ENCODE measurements at places on chromosomes 1 and 21.

- no peak for DNase-seq
Observed at GRCh38 chr1:26581287-26581651, 51.7 kb downstream of the RPS6KA1 start.

- no peak for DNase-seq
Observed at GRCh38 chr21:31879241-31879650, 6.4 kb downstream of the HUNK start.

GRCh38 chr1:30229960-30230359 is 493.4 kb downstream of the MATN1 start:
- DNase-seq = no peak

DNA sequence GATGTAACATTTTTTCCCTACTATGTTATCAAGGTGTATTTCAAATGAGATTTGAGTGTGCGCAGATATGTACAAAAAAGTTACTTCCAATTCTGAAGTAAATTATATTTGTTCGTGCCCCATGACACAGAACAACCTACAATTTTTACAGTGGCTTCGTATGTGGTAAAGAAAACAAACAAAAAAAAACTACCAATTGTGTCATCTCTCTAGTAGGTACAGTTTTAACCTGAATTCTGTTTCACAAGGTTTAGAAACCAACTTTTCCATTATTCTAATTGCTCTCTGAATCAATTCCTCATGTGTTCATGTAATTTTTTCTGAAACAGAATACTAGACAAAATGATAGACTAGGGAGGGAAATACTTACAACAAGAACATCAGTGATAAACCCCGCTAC is 7.4 kb downstream of the SCAF4 start:
- no peak for DNase-seq

DNA sequence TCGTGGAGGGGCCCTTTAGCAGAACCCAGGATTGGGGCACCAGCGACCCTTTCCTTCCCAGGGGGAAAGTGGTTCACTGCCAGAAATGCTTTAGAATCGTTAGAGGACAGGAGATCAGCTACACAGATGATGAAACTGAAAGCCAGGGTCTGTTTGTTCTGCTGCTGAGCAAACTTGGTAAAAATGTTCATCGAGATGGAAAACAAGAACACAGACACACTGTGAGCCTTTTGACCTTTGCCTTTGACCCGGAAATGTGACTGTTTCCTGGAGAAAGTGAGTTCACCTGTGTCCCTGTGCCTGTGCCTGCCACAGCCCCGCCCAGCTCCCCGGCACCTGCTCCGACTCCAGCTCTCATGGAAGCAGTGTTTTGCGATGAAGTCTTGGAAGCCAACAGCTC is 234.3 kb downstream of the CAMTA1 start:
- no peak for DNase-seq

DNA sequence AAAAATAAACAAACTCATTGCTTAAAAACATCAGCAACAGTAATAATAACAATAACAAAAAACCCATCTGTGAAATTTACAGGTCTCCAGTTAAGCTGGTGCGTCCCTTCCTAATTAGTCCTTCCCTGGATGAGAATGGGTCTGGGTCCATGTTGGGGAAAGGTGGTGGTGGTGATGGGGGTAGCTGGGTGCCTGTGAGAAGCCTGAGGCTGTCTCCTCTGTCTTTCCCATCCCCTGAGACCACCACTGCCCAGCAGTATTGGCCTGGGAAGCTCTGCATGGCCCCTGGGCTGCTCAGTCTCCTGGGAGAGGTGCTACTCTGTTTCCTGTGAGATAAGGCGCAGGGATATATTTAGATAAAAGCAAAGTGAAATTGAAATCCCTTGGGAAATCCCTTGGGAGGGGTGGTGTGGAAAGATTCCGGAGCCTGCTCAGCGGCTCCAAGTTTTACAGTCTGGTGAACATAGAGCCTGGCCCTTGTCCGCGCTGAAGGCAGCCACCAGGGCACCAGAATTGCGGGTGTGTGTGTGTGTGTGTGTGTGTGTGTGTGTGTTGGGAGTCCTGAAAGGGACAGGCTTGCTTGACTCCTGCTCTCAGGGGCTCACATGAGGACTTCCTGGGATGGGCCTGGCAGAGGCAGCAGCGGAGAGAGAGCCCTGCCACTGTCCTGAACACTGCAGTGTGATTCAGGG is 150.2 kb downstream of the FOXD2 start:
- no peak for DNase-seq

DNA sequence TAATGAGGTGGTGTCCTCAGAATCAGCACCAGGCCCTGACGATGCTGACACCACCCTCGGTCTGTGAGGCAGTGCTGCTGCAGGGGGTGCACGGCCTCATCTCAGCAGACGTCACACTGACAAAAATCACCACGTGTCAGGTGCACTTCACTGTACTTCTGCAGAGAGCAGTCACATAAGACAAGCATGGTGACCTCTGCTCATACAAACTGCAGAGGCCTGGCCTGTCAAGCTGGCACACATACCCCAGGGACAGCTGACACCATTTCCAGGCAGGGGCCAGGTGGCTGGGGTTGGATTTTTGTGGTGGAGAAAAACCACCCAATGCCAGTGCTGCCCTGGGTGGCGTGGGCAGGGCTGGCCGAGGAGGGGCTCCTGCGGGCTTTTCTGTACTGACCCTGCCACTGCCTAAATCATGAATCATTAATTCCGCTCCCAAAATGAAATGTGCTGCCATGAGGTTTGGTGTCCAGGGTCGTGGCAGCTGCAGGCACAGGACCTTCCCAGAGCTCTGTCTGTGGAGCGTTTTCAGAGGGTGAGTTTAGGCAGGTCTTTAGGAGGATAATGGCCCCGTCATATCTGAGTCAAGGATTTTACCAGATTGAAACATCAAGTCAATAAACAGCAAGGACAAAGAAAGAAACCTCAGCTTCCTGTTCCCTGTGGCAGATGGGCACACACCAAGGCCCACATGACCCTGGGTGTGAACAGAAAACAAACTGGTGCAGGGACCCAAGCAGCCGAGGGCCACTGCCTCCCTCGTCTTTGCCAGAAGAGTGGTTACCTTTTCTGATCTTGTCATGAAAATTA is 33.4 kb upstream of the GPR153 start:
- no peak for DNase-seq

GRCh38 chr1:244104309-244105060 is 53.4 kb downstream of the ZBTB18 start:
- no peak for DNase-seq

GRCh38 chr1:195745189-195746010 is 862.8 kb downstream of the KCNT2 start:
- no peak for DNase-seq

DNA sequence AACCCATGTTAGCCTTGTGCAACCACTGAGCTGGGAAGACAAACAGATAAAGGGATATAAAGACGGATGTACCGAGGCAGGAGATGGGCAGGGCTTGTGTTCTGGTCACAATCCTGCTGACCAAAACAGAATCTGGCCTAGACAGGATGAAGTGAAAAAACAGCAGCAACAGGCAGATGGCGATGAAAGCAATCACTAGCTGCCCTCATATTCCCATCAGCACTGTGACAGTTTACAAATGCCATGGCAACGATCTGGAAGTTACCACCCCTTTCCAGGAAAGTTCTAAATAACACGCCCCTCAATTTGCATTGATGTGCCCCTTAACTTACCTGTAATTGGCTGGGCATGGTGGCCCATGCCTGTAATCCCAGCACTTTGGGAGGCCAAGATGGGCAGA is 40.6 kb upstream of the CD46 start:
- DNase-seq = no peak

DNA sequence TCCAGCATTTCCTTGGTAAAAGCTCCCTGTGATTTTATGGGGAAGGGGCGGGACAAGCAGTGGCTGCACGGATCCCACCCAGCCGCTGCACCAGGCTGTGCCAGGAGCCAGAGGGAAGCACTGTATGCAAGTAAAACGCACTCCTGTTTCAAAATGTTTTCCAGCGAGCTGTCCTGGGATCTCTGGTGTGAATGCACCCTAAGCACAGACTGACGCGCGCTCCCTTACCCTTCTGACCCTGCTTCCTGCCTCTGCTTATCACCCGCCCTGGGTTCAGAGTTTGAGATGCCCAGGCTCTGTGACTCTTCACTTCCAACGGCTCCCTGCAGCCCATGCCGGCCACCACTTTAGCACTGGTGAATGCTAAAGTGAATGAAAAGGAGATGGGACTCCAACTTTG is 131.2 kb downstream of the RHOU start:
- DNase-seq = no peak

GRCh38 chr1:22710701-22711049 is at the start of gene EPHB2:
Gene EPHB2, plus strand, starts transcription at chr1:22710839. Its CDS starts 144 bp downstream, at chr1:22710983.
- no peak for DNase-seq

DNA sequence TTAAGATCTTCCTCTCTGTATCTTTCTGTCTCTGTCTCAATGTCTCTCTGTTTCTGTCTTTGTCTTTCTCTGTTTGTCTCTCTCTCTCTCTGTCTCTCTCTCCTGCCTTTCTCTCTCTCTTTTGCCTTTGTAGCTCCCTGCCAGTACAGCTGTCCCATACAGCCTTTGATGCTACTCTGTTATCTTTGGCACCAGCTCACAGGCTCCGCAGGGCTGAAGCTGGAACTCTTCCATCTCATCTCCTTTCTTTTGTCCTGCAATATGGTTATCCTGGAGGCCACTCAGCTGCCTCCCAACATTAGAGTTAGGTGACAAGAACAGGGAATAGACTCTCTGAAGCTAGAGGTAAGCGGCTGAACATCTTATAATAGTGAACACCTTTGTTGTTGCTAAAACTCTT is 354.3 kb upstream of the NEGR1 start:
- DNase-seq = no peak

DNA sequence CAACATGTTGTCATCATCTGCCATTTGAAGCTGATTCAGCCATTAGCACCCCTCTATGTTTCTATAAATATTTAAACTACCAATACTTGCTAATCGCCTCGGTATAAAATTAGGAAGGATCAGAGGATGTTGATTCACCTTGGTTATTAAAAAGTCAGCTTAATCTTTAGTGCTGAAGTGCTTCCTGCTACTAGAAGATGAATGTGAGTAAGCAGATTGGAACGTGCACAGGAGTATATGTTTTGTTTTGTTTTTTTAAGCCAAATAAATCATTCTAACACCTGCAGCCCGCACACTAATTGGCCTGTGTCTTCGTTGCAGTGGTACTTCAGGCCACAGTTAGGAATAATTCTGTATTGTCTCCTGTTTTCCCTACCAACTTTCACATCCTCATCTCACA is 485.7 kb downstream of the AJAP1 start:
- DNase-seq = no peak

DNA sequence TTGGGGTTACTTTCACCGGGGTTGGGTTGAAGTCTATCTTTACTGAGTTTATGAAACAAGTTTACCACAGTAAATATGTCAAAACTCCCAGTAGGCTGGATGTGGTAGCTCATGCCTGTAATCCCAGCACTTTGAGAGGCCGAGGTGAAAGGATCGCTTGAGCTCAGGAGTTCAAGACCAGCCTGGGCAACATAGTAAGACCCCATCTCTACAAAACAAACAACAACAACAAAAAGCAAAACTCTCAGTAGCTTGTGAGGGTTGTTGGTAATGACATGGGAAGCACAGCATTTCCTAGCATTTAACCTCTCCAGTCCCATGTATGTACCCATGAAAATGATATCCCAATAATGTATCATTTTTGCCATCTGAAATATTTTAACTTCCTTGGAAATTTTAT is 34.7 kb downstream of the GJA5 start:
- DNase-seq = no peak

GRCh38 chr1:156291226-156292061 is 4.0 kb downstream of the GLMP start:
- no peak for DNase-seq

- no peak for DNase-seq
Observed at GRCh38 chr1:226825037-226825745, 45.2 kb upstream of the PSEN2 start.

DNA sequence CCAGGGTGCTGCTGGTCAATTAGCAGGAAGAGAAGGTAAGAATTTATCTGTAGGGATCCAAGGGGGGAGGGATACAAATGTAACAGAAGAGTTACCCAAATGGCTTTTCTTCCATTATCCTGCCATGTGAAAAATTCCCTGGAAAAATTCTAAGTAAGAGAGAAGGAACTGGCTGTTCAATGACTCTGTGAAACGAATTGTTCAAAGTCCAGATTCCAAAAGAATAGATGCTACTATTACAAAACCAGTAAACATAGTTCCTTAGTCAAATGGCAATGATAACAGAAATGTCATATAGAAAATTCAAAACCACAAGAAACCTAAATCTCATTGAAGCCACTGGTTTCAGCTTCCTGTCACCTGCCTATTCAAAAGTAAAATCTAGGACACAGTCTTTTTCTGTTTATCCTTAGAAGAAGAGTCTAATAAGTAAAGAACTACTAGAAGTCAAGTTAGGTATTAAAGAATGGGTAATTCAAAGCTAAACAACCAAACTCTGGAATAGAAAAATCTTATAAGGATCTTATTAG is 102.6 kb downstream of the ZNF644 start:
- DNase-seq = no peak

DNA sequence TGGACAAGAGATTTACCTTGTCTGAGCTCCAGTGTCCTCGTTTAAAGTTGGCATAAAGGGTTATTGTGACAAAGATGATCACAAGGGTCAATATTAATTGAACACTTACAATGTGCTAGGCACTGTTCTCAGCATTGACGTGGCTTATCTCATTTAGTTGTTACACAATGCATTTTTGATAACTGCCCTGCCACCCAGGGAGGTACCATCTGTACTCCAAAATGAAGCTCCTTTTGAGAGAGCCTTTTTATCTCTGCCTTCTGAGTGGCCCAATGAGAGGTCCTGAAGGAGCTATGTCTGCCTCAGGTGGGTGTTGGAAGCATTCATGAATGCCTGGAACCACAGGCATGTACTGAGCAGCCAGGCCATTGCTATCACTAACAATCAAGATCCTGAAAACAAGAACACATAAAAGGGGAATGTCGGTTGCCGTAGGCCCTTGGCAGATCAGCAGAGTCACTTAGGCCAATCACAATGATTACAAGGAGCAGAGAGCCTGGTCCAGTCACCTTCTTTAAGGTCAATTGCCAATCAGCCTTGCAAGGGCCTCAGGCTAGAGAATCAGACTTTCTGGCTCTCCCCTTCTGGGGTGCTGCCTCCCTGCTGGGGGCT is 78.5 kb downstream of the NMNAT2 start:
- no peak for DNase-seq

All from NCI-H1436 treated with DMSO at 0.1 percent for 48 hours (cell line).